ENCODE measurements at places on chromosomes 3 and 15.
A peak's percentile ranks its signal among the peaks of the same experiment; 100 is the strongest.

GRCh38 chr3:89504432-89504831 is 397.0 kb downstream of the EPHA3 start:
- no peak for DNase-seq

DNA sequence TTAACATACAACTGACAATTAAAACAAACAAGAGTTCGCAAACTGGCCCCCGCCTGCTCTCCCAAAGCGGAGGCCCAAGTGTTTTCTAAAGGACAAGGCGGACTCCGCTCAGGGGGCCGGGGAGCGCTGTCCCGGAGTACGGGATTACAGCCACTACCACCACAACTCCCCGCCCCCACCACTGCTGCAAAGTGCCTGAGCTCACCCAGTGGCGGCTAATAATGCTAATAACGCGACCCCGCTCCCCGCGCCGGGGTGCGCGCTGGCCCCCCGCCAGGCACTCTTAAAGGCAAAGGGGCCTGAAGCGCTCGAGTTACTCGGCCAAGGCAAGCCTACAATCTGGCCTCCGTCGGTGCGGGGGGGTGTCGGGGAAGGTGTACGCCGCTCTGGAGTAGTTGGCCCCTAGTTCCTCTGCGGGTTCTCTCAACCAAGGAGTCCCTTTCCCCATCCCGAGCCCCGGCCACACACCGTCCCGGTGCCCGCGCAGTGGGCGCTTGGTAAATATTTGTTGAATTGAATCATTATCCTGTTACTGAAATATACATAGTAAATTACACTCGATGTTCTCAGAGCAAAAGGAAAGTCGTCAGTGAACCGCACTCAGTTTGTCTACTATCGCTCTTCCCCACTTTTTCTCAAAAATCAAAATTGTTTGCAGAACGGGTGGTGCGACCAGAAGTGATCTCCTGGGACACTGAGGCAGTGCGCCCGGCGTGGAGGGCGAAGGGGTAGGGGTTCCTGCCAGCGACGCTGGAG is 827 bp downstream of the WNT5A start:
- peak; percentile 29 for DNase-seq

- DNase-seq, result no peak
Observed at GRCh38 chr3:186511702-186512101, 32.5 kb downstream of the CRYGS start.

GRCh38 chr3:56423661-56424099 is 44.6 kb downstream of the ERC2 start:
- no peak for DNase-seq

DNA sequence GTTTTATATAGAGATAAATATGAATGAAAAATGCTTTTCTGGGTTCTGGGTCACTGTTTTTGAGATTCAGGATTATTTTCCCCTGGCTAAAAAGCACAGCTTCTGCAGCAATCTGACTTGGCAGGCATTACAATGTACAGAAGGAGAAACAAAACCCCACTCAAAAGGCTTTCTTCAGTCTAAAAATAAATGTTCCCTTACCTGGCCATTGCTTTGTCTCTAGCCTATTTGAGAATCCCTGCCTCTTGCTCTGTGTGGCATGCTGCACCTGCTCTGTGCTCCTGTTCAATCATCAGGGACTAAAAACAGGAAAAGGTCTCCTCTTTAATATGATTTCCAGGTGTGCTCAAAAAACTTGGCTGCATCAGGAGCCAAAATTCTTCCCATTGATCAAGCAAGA is 187.4 kb upstream of the STAC start:
- peak; percentile 4 for DNase-seq

- DNase-seq, result no peak
Observed at GRCh38 chr15:70833861-70834765, 19.8 kb downstream of the LARP6 start.

DNA sequence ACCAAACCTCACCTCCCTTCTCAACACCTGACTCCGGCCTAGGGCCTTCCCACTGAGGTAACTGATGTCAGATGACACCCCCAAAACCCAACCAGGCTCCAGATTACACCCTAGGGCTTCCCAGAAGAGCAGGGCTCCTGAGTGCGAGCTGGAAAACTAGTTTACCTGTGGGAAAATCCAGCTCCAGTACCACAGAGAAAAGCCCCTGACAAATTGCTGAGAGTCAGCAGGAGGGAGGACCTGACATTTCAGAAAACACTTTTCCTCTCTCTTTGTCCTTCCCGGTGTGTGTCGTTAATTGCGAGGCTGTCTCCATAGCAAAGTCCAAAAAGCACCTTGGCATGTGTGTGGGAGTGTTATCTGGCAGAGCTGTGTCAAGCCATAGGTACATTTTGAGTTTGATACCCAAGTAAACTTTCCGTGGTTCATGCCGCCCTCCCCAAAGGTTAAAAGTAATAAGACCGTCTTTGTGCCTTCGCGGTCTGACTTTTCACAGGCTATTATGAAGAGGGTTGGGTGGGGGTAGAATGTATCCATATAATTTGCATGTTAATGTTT is 79.8 kb upstream of the FNDC3B start:
- DNase-seq, result no peak

DNA sequence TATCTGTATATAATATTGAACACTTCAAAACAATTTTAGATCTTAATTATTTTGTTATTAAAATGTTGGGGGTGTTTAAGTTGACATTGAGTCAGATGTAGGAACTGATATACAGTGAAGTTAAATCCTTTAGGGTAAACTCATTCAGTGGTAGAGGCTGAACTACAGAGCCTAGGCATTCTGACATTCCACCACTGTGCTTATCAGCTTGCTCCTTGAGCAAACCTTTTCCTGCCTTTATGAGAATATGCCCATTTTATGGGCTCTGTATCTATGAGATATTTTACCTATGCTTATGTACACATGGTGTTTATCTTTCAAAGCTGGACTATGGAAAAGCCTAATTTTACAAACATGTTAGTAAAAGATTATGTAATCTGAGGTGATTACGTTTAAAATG is 407.5 kb downstream of the ZBTB20 start:
- DNase-seq, result no peak

DNA sequence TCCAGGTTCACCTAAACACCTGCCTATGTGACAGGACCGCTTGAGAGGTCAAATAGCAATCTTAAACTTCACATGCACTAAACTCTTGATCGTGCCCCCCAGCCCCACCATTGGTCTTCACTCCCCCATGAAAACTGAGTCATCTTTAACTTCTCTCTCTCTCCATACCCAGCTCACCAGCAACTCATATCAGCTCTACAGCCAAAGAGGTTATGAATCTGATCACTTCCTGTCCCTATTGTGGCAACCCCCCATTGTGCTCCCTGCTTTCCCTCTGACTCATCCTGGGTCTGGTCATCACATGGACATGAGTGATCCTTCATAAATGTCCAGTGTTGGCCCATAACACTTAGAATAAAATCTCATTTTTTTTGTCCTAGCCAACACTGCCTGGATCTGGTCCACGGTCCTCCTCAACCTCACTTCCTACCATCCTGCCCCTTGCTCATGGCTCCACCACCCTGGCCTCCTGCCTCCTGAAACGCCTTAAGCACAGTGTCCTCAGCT is 103.4 kb upstream of the HACD2 start:
- DNase-seq, result no peak

- no peak for DNase-seq
Observed at GRCh38 chr15:92417716-92418115, 24.0 kb downstream of the ST8SIA2 start.

DNA sequence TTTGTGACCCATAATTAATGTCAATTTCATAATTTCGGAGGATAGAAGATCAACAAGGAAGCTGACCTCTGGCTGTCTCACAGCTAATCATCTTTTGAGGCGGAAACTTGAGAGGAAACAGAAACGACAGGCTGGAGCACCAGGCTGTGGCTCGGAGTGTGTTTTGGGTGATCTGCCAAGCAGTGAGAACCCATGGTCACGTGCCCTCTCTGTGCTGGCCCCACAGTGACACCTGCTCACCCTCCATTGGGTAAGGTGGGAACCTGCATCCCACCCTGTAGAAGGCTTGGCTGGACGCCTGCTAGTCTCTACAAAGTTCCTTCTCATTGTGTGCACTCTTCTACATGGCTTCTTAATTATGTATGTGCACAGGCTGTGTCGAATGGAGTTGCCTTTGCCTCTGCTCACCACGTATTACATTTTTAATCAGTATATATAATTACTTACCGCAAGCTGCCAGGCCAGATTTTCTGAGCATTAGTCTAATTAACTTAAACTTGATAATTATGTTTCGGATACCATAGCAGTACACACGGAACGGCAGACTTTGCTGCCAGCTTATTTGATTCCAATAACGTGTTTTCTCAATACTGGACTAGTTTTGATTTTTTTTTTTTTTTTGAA is 719.4 kb upstream of the CFAP20DC start:
- peak; percentile 43 for DNase-seq

- no peak for DNase-seq
Observed at GRCh38 chr15:64897345-64897985, 14.2 kb upstream of the ANKDD1A start.

DNA sequence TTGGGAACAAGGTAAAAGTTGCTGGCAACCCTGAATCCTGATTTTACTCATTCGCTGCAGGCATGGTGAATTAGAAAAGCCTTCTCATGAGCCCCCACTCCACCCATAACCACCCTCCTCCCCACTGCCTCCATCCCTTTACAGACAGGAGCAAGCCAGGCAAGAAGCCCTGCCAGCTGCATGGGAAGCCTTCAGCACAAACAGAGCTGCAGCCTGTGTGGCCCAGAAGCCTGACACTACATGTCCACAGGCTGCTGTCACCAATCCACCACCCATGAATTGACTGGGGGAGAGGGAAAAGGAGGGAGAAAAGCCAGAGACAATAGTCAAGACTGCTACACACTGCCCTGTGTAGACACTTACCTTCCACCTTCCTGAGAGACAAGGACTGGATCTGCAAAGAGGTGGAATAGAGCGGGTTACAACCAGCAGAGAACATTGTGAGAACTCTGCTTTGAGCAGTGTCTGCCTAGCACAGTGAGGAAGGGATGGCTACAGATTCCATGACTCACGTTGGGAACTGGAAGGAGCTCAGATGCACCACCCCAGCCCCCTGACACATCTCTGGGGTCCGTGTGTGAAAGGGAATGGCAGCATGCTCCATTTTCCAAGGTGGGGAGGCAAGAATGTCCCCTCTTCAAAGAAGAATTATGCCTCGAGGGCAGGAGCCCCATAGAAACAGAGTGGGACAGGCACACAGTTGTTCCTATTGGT is 33.9 kb downstream of the DZIP1L start:
- no peak for DNase-seq

- peak; percentile 80 for DNase-seq
Observed at GRCh38 chr3:139574026-139574947, 34.7 kb upstream of the RBP1 start.

DNA sequence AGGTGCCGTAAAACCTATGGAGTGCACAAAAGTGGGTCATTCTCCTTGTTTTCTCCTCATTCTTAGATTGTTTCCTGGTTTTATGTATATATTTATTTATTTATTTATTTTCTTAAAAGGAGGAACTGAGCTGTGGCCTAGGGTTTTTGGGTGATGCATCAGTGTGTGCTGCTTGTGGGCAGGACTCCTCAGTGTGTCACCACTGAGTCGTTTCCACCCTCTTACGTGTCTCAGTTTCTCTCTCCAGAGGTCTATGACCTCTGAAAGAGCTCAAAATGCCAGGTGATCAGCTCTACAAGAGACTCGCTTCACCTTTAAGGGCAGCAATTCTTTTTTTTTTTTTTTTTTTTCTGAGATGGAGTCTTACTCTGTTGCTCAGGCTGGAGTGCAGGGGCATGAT is 72.9 kb downstream of the CD200 start:
- no peak for DNase-seq

GRCh38 chr15:75369897-75370581 is 1.6 kb upstream of the MAN2C1 start:
- no peak for DNase-seq

DNA sequence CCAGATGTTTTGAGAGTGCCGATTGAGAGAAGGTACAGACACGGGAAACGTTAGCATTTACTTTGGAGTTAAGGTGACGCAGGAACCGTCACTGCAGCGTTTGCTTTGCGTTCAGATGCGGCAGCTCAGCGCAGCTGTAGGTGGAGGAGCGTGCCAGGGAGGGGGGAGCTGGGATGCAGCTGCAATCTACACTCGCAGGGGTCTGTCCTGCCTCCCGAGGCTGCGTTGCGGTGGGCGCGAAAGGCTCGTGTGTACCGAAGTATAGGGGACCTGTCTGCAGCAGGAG is 425 bp upstream of the FYTTD1 start:
- DNase-seq, result no peak

DNA sequence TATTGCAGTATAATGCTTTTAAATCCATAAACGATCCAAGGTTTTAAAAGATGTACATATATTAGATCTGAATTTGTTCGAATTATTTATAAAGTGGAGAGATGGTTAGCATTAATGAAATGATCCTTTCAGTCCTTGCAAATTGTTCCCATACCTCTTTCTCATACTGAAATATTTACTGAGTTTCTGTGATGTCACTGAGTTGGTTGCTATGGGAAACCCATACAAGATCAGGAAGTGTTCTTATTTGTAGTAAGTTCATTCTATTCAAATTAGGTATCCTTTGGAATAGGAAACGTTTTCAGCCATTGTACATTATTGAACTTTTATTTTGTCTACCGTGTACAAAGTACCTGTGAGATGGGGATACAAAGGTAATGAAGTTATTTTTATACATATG is 73.2 kb upstream of the CHL1 start:
- no peak for DNase-seq

DNA sequence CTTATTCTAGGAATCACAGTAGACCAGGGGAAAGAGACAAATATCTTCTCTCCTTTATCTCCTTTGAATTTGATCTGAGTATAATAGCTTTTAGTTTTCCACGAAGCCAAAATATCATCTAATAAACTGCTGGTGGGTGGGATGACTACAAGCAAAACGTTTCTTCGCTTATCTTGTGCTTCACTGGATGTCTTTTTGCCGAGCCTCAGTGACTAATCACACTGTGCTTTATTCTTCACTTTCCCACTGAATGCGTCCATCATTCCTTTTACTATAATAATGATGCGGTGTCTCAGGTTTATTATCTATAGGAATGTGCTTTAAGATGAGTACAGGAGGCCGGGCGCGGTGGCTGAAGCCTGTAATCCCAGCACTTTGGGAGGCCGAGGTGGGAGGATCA is 32.5 kb downstream of the CEP152 start:
- DNase-seq, result no peak

DNA sequence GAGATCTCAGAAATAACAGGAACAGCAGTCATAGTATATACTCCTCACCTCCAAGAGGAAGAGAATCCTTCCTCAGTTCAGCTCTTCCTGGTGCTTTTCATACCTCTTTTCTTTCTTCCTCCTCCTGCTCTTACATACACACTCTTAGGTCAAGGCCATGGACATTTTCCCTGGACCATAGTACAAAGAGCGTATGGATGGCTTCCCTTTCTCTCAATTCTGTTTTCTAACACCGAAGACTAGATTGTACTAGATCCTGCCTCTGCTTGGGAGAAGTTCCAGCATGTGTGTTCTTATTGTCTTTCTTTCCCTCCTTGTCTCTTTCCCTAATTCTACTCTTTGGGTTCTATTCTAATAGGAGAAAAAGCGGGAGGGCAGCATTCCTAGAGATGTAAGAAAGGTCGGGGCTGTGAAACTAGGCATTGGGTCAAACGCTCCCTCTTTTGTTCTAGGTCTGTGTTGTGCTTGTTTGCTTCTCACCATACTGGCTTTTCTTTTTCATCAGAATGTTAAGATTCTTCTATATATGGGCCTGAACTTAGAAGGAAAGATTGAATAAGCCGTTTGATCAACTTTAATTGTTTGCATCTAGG is 77.4 kb downstream of the VPS8 start:
- DNase-seq, result no peak

- no peak for DNase-seq
Observed at GRCh38 chr3:57155310-57155643, 9.9 kb downstream of the IL17RD start.
